Upper lobe of right lung (tissue), 1 donor: ENCODE measurements at places on chromosomes 2 and 18. TPM values are rescaled to one million over a fixed set of nuclear protein-coding genes. Genes with fewer than 3 reads are reported as not detected.
A peak's percentile ranks its signal among the peaks of the same experiment; 100 is the strongest.

GKN1 gene
- not detected for total RNA-seq

MARCO gene
- total RNA-seq: 165 TPM

ITGA4 gene
- 18.4 TPM for total RNA-seq

DNA sequence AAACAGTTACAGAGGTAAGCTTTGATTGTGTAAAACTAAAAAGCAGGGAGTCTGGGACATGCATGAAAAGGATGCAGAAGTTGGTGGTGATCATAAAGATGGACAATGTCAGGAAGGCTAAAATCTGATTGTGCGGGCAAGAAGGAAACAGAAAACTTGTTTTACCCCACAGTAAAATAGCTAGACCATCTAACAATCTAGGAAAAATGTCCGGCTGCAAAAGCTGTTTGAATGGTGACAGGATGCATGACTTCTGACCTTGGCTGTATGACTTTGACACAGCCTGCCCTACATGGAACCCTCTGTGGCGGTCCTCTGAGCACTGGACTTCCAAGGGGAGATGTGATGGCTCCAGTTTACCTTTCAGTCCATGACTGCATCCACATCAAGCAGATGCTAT, 93.6 kb downstream of the RAPH1 start:
- no peaks in the 10 kb centered on the region for H3K27me3 ChIP-seq
- H3K4me3 ChIP-seq: no peak overlapping the region
- H3K36me3 ChIP-seq: peaks cover 67% of the 10 kb centered on the region
- DNase-seq: no peak
- H3K4me1 ChIP-seq: peaks cover 13% of the 10 kb centered on the region
- H3K27ac ChIP-seq: no peak overlapping the region

- peak; percentile 68 for DNase-seq
- H3K27ac ChIP-seq: peak within 1 kb of the TSS; percentile 91
- H3K36me3 ChIP-seq: no peaks in the 10 kb centered on the region
- H3K4me3 ChIP-seq: peak within 1 kb of the TSS; percentile 60
- H3K4me1 ChIP-seq: peaks cover 23% of the 10 kb centered on the region
- no peaks in the 10 kb centered on the region for H3K27me3 ChIP-seq
These were observed at the start of gene HNMT for GRCh38 chr2:137964066-137964858. HNMT (plus strand) TSS chr2:137964473; CDS start chr2:137964492, 19 bp downstream.

DNA sequence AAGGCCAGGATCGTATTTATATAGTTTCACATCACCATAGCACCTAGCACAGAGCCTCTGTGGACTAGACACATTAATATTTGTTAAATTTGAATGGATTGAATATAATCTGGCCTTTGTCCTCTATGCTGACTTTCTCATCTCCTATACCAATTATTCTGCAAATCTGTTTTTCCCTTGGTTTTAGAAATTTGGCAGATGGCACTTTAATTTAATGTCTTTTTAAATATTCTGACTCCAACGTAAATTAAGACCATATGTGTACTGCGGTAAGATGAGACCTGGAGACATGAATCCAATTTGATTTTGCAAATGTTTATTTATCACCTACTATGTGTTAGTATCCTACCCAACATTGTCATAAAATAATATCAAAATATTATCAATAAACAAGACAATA, 1281.9 kb upstream of the PIK3C3 start:
- no peak overlapping the region for H3K4me3 ChIP-seq
- no peaks in the 10 kb centered on the region for H3K4me1 ChIP-seq
- DNase-seq: no peak
- no peaks in the 10 kb centered on the region for H3K36me3 ChIP-seq

- no peaks in the 10 kb centered on the region for H3K36me3 ChIP-seq
- H3K4me1 ChIP-seq: no peaks in the 10 kb centered on the region
- H3K4me3 ChIP-seq: no peak overlapping the region
- no peak overlapping the region for H3K27ac ChIP-seq
- no peak for DNase-seq
- no peaks in the 10 kb centered on the region for H3K27me3 ChIP-seq
These were observed 372.4 kb upstream of the RND3 start for GRCh38 chr2:150859877-150860276.

GRCh38 chr2:176856683-176857082, 355.9 kb upstream of the HNRNPA3 start:
- no peaks in the 10 kb centered on the region for H3K27me3 ChIP-seq
- no peak overlapping the region for H3K27ac ChIP-seq
- H3K36me3 ChIP-seq: no peaks in the 10 kb centered on the region
- no peaks in the 10 kb centered on the region for H3K4me1 ChIP-seq
- DNase-seq: no peak

DNA sequence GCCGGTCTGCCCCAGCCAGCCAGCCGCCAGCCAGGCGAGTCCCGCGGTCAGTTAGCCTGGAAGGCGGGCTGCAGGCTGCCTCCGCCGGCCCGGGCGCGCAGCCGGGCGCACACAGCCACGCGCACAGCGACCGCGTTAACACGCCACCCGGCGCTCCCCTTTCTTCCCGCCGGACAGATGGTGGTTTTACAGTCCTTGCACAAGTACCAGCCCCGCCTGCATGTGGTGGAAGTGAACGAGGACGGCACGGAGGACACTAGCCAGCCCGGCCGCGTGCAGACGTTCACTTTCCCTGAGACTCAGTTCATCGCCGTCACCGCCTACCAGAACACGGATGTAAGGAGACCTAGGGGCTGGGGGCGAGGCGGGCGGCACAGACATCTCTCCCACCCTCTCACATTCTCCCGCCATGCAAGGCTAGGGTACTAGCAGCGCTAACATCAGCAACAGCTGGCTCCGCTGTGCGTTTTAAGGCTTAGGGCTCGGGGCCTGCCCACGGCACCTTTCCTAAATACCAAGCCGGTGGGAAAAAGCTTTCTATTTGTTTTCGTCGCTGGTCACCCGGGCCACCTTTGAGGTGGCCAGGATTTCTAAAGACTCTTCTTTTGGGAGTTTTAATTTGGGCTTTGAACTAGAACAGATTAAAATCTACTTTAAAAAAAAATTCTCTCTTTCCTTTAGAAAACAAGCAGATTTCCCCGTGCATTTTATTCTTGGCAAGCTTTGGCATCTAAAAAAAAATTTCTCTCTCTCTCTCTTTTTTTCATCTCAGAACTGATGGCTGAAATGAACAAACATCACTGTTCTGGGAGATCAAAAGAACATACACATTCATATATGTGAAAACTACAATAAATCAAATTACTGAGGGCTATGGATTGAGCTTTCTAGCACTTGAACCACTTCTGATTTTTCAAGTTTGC, 2.9 kb downstream of the TBR1 start:
- no peak for DNase-seq
- H3K27ac ChIP-seq: no peak overlapping the region
- peaks cover 44% of the 10 kb centered on the region for H3K4me1 ChIP-seq
- peaks cover 99% of the 10 kb centered on the region for H3K27me3 ChIP-seq

DNA sequence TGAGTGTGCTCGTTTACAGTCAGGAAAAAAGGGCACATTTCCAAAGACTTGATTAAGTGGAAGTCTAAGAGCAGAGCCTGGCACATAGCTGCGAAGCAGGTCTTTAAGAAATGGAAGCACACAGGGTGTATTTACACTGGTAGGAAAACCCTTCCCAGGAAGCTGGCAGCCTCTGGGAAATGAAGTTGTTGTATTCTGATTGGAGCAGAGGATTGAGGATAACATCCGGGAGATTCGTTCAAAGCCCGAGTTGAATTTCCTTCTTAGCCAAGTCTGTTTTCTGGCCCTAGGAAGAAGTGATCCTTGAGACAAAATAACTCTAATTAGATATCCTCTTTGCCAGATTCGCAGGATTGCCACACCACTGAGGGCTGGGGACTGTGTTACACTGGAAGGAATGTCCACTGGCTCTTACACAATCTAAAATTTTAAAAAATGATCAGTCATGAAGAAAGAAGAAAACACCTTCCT, 75.9 kb downstream of the ITGB1BP1 start:
- H3K4me3 ChIP-seq: peak overlapping the region; percentile 9
- no peak for DNase-seq
- peaks cover 3% of the 10 kb centered on the region for H3K36me3 ChIP-seq
- peak overlapping the region; percentile 75 for H3K27ac ChIP-seq
- H3K27me3 ChIP-seq: no peaks in the 10 kb centered on the region

DNA sequence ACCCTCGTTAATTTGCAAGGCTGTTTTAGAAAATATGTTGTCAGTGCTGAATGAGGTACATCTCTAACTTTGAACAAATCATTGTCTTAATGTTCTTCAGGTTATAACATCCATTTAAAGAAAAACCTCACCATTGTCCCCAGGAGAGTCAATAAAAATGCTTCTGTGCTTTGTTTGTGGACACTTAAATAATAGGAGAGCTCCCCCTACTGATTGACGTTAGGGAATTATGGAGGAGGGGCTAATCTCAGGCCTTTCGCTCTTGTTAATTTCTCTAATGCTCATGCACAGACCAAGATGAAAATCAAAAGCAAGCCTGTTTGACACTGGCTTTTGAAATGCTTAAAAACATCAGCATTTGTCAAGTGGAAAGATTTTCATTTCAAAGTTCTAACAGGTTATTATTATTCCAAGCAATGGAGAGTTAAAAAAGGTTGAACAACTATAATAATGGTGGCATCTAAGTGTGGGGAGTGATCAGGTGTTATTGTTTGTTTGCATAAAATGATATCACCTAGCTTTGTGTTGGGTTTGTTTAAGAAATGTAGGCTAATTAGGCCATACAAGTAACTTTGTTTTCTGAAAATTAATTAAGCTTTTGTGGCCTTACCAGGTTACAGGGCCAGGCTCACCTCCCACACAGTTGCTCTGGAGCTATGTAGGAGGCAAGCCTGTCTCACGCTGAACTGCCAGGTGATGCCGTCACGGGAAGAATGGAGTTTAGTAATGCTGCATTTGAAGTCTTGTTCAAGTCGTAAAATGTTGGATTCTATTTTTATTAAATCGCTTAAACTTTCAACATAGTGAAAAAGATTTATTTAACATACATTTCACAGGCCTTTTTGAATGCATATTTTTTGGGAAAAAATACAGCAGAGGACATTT, 51.7 kb upstream of the SMIM21 start:
- DNase-seq: no peak
- H3K27me3 ChIP-seq: no peaks in the 10 kb centered on the region
- no peak overlapping the region for H3K27ac ChIP-seq
- H3K4me1 ChIP-seq: no peaks in the 10 kb centered on the region
- H3K4me3 ChIP-seq: no peak overlapping the region

- H3K36me3 ChIP-seq: no peaks in the 10 kb centered on the region
- no peaks in the 10 kb centered on the region for H3K27me3 ChIP-seq
- H3K4me3 ChIP-seq: no peak overlapping the region
- no peak for DNase-seq
- H3K4me1 ChIP-seq: no peaks in the 10 kb centered on the region
These were observed 861.7 kb upstream of the CNTNAP5 start for GRCh38 chr2:123163398-123163797.

DNA sequence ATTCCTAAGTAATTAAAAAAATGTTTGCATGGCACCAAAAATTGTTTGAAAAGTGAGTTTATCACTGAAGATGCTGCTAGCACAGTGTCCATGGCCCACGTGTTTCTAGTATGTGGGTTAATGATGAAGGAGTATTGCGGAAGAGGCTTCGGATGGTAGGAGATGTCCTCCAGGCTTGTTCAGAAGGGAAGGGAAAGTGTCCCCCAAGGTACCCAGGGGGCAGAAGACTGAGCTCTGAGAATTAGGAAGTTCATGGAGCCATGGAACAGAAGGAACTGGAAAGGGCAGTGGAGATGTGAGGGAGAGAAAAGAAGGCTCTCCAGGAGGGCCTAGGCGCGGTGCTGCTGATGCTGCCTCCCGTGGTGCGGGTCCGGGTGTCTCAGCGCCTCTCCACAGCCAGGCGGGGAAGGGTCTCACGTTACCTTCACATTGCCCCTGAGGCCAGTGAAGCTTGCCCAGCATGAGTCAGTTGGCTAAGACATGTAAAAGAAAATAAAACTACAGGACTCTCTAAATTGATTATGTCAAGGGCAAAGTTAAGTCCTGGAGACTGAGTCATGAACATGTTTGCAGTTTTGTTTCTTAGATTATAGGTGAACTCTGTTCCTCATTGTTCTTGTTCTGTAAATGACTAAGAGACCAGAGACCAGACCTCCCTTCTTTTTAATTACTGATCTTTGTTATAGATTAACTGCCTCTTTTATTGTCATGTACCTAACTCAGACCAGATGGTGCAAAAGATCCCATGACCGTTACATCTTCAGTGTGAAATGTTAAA, 89.0 kb downstream of the MTCL1 start:
- H3K36me3 ChIP-seq: no peaks in the 10 kb centered on the region
- H3K27me3 ChIP-seq: no peaks in the 10 kb centered on the region
- DNase-seq: no peak
- peaks cover 7% of the 10 kb centered on the region for H3K4me1 ChIP-seq

- no peaks in the 10 kb centered on the region for H3K36me3 ChIP-seq
- DNase-seq: no peak
- H3K27me3 ChIP-seq: no peaks in the 10 kb centered on the region
- no peaks in the 10 kb centered on the region for H3K4me1 ChIP-seq
- no peak overlapping the region for H3K27ac ChIP-seq
These were observed 66.8 kb upstream of the RIOK3 start for GRCh38 chr18:23386317-23386716.

DNA sequence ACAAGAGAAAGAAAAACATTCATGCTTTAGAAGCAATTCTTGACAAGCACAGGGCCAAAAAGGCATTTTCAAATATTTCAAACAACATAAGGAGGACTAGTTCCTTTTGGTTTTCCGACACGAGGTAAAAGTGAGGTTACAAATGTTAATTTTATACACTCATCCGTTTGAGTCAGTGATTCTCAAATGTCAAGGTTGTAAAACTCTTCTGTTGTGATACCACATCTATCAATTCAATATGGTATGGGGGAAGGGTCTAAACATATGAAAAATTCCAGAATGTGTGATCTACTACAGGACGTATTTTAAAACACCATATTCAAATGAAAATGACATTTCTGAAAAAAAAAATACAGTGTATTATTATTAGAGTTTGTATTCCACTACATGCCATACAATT, 52.7 kb downstream of the TGIF1 start:
- H3K27me3 ChIP-seq: peaks cover 7% of the 10 kb centered on the region
- H3K4me3 ChIP-seq: no peak overlapping the region
- H3K36me3 ChIP-seq: no peaks in the 10 kb centered on the region
- no peak for DNase-seq
- peaks cover 8% of the 10 kb centered on the region for H3K4me1 ChIP-seq
- H3K27ac ChIP-seq: no peak overlapping the region

GRCh38 chr2:148922062-148922461, 47.0 kb downstream of the KIF5C start:
- H3K27ac ChIP-seq: no peak overlapping the region
- no peaks in the 10 kb centered on the region for H3K27me3 ChIP-seq
- H3K4me3 ChIP-seq: no peak overlapping the region
- no peak for DNase-seq
- no peaks in the 10 kb centered on the region for H3K4me1 ChIP-seq
